Stimulated activated CD8-positive, alpha-beta memory T cell treated with anti-CD3 and anti-CD28 coated beads, Interleukin-12 subunit alpha, Interleukin-12 subunit beta, amount 100 ng/mL, for 1 hour (primary cell): ENCODE measurements at places on chromosomes 12 and 14.
A peak's percentile ranks its signal among the peaks of the same experiment; 100 is the strongest.

- no peak for DNase-seq
Measured at GRCh38 chr12:16588812-16589211, 17.1 kb downstream of the LMO3 start.

- no peak for DNase-seq
Measured at GRCh38 chr12:123744836-123745235, 17.3 kb upstream of the DNAH10 start.

- DNase-seq = no peak
Measured at GRCh38 chr12:121489874-121490273, 90.0 kb downstream of the RNF34 start.

DNA sequence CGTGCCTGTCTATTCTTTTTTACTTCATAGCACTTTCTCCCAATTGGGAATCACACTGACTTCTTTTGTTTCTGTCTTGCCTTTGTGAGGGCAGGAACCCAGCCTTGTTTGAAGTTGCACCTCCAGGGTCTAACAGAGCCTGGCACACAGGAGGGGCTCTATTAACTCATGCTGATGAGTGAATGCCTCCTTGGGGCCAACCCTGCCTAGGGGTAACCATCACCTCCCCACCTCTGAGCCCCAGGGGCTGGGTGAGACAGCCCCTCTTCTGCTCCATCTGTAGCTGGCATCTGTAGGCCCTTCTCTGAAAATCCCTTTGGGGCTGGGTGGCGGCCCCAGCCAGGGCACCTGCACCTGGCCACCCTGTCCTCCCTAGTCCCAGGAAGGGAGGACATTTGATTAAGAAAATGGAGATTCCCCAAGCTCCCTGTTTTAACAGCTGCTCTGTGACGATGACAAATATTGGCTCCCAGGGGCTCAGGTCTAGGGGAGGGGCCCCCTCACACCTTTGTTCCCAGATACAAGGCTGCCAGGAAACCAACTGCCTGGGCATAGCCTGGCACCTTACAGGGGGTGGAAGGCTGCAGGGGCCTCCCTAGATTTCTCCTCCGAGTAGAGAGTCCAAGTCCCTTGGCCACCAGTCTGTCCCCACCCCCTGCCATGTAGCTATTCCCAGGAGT, 11.8 kb downstream of the TAMALIN start:
- no peak for DNase-seq

GRCh38 chr12:89372584-89373370, 20.5 kb upstream of the DUSP6 start:
- no peak for DNase-seq

- DNase-seq = no peak
Measured at GRCh38 chr14:89920056-89920455, 34.5 kb downstream of the EFCAB11 start.

- DNase-seq = no peak
Measured at GRCh38 chr12:20423557-20423956, 55.2 kb downstream of the PDE3A start.

- DNase-seq = peak; percentile 66
Measured at GRCh38 chr12:46214668-46215436, 54.0 kb downstream of the SLC38A1 start.

GRCh38 chr12:29053567-29053966, 95.5 kb upstream of the FAR2 start:
- no peak for DNase-seq

GRCh38 chr12:68222326-68222725, 3.3 kb downstream of the IL26 start:
- no peak for DNase-seq

GRCh38 chr14:93958567-93959238, 17.7 kb downstream of the ASB2 start:
- DNase-seq = no peak

- DNase-seq = no peak
Measured at GRCh38 chr12:121717041-121717699, 4.6 kb downstream of the TMEM120B start.

DNA sequence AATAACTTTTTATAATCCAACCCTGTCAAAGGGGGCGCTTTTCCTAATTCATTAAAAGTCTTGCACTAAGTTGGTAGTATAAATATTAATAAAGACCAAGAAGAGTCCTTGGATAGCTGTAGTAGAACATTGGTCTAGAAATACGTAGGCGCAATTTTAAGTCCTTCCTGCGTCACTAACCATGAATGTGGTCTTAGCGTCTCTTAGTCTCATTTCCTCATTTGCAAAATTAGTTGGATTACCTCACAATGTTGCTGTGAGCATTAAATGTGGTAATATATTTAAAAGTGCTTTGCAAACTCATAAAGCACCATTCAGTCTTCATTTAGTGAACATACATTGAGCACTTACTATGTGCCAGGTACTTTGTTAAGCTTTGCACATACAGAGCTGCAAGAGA, 149.7 kb downstream of the AEBP2 start:
- no peak for DNase-seq

GRCh38 chr12:44848703-44849085, 27.4 kb downstream of the NELL2 start:
- no peak for DNase-seq

- no peak for DNase-seq
Measured at GRCh38 chr12:16600525-16600924, 5.4 kb downstream of the LMO3 start.

- DNase-seq = no peak
Measured at GRCh38 chr12:18629916-18630315, 107.9 kb downstream of the PLCZ1 start.

GRCh38 chr12:89470741-89471509, 53.7 kb downstream of the GALNT4 start:
- DNase-seq = no peak

- DNase-seq = no peak
Measured at GRCh38 chr12:85461127-85461526, 181.1 kb downstream of the ALX1 start.

DNA sequence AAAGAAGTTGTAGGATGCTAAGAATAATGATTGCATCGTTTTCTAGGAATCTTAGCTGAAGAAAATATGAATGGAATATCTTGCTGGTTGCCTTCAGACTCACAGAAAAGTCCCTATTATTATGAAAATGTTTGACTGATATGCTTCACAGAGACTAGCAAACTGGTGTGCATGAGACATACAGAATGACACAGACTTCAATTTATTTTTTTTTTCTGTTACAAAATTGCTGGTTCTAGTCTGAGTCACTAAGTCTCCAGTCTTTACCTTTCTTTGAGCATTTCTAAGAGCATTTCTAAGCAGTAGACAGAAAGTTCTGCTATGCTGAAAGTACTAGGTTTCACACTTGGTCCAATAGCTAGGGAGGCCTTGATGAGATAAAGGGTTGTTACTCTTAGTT, 377.6 kb upstream of the ATP2B1 start:
- DNase-seq = no peak

DNA sequence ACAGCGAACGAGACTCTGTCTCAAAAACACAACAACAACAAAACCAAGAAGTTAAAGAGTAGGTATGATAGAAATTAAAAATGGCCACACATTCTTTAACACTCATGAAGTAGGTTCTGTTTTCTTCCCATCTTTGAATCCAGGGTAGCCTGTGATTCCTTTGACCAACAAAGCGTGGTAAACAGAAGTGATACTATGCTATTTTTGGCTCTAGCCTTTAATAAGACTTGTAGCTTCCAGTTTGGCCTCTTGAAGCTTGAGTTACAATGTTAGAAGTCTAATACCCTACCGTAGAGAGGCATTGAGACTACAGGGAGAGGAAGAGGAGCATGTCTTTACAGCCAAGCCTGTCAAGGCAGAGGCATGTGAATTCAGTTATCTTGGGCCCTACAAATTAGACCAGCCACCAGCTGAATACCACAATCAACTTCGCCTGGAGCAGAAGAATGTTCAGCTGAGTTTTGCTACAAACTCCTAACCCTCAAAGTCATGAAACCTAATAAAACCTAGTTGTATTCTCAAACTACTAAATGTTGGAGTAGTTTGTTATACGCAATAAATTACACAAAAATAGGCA, 4.9 kb upstream of the NEMF start:
- no peak for DNase-seq

DNA sequence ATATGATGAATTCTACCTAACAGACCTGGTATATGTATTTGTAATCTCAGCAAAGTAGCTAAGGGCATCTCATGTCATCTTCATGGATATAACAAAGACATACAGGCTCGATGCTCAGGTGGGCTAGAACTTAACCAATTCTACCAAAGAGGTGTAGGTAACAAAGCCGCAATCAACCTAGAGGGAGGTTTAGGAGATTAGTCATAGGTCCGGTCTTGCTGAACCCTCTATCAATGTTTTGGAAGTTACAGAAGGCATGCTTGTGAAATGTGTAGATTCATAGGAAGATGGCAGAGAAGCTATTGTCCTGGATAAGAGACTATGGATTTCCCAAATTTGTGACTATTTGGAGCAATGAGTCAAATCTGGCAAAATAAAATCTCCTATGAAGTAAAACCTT, 42.6 kb upstream of the SYCP3 start:
- no peak for DNase-seq

- no peak for DNase-seq
Measured at GRCh38 chr14:75084513-75084912, 15.1 kb downstream of the ZC2HC1C start.

DNA sequence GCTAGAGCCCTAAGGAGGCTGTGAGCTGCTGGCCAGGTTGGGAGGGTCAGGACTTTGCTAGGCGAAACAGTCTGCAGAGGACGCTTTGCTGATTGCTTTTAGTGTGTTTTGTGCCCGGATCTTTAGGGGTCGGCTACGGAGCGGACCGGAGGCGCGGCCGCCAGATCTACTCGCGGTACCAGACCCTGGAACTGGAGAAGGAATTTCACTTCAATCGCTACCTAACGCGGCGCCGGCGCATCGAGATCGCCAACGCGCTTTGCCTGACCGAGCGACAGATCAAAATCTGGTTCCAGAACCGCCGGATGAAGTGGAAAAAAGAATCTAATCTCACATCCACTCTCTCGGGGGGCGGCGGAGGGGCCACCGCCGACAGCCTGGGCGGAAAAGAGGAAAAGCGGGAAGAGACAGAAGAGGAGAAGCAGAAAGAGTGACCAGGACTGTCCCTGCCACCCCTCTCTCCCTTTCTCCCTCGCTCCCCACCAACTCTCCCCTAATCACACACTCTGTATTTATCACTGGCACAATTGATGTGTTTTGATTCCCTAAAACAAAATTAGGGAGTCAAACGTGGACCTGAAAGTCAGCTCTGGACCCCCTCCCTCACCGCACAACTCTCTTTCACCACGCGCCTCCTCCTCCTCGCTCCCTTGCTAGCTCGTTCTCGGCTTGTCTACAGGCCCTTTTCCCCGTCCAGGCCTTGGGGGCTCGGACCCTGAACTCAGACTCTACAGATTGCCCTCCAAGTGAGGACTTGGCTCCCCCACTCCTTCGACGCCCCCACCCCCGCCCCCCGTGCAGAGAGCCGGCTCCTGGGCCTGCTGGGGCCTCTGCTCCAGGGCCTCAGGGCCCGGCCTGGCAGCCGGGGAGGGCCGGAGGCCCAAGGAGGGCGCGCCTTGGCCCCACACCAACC, 1.5 kb downstream of the HOXC6 start:
- DNase-seq = no peak

DNA sequence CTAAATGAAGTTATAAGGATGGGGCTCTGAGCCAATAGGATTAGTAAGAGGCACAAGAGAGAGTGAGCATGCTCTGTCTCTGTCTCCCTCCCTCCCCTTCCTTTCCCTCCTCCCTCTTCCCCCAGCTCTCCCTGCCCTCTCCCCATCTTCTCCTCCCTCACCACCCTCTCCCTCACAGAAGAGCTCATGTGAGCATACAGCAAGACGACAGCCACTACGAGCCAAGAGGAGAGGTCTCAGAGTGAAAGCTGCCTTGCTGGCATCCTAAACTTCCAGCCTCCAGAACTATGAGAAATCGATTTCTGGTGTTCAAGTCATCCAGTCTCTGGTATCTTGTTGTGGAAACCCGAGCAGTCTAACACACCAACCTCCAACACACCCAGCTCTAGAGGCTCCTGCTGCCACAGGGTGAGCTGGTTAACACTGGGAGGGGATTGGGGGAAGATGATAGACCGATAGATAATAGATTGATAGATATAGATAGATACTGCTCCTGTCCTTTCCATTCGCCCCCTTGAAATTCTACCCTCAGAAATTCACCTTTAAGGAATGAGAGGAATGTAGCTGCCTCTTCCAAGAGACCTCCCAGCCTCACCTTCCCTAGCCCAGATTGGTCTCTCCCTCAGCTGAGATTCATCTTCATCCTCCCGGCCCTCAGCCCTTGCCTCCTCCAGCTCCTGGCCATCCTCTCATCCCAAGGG, 25.8 kb upstream of the ACTN1 start:
- DNase-seq = no peak

- DNase-seq = no peak
Measured at GRCh38 chr12:1643043-1643442, 14.0 kb downstream of the WNT5B start.

DNA sequence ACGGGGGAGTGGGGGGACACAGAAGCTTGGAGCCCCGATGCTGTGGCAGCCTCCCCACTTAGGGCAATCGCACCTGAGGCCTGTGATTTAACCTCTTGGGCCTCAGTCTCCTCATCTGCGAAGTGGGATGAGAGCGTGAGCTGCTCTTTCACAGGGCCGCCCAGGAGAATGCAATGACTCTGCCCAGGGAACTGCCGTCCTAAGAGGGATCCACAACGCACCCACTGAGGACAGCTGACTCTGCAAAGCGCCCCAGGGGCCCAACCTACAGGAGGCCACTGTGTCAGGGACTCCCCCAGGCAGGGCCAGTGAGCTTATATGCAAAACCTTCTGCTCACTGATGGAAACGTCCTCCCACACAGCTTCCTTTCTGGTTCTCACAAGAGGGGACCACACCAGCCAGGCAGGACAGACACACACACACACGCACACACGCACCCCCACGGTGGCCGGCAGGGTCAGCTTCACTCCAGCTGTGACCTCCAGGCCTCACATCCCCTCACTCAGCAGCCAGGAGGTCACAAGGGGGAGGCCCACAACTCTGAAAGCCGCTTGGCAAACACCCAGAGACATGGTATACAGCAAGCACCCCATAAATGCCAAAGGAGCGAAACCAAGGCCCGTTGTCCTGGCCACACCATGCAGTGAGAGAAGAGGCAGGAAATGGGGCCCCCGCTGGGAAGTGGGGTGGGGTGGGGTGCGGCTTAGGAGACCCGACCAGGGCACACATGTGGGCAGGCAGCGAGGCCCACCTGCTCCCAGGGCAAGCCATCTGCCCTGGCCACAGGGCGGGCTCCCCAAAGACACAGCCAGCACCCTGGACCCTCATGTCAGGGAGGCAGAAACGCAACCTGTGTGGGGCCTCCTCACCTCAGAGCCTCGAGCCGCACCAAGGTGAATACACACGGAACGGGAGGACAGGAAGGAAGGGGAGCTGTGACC, 73.3 kb downstream of the NCOR2 start:
- DNase-seq = no peak

GRCh38 chr12:47885012-47885501, 19.7 kb downstream of the VDR start:
- no peak for DNase-seq

- DNase-seq = peak; percentile 32
Measured at GRCh38 chr12:49671031-49671765, 36.0 kb downstream of the FMNL3 start.
